ENCODE measurements at places on chromosomes 3 and 15. TPM values are rescaled to one million over a fixed set of nuclear protein-coding genes. Genes with fewer than 3 reads are reported as not detected.

CCDC32 gene
- 21.4 TPM for total RNA-seq

ZNF662 gene
- 16.3 TPM for total RNA-seq

PRTG gene
- 19.4 TPM for total RNA-seq

OR5K2 gene
- not detected for total RNA-seq
